ENCODE measurements at places on chromosomes 16 and 17. TPM values are rescaled to one million over a fixed set of nuclear protein-coding genes. Genes with fewer than 3 reads are reported as not detected.

The CACNG1 gene
- 0.42 TPM for total RNA-seq

The ZG16 gene
- 0.09 TPM for total RNA-seq

The FAM20A gene
- total RNA-seq, result 3.7 TPM

The AXIN1 gene
- 20.0 TPM for total RNA-seq

The C1QTNF8 gene
- total RNA-seq, result not detected

The SLC5A11 gene
- 0.09 TPM for total RNA-seq

The VPS25 gene
- total RNA-seq, result 75.0 TPM

The AGRP gene
- total RNA-seq, result 0.09 TPM

The GHDC gene
- total RNA-seq, result 8.6 TPM

The ATP1B2 gene
- 0.05 TPM for total RNA-seq

- H3K4me1 ChIP-seq, result no peaks in the 10 kb centered on the region
- no peak within 1 kb of the TSS for H3K4me3 ChIP-seq
- peaks cover 14% of the 10 kb centered on the region for H3K27me3 ChIP-seq
- DNase-seq, result no peak
- no peaks in the 10 kb centered on the region for H3K36me3 ChIP-seq
- no peak within 1 kb of the TSS for H3K27ac ChIP-seq
These were observed at the start of gene CDH16 for GRCh38 chr16:66918803-66919568. Gene CDH16, minus strand, starts transcription at chr16:66918885. Its CDS starts 820 bp downstream, at chr16:66918065.

DNA sequence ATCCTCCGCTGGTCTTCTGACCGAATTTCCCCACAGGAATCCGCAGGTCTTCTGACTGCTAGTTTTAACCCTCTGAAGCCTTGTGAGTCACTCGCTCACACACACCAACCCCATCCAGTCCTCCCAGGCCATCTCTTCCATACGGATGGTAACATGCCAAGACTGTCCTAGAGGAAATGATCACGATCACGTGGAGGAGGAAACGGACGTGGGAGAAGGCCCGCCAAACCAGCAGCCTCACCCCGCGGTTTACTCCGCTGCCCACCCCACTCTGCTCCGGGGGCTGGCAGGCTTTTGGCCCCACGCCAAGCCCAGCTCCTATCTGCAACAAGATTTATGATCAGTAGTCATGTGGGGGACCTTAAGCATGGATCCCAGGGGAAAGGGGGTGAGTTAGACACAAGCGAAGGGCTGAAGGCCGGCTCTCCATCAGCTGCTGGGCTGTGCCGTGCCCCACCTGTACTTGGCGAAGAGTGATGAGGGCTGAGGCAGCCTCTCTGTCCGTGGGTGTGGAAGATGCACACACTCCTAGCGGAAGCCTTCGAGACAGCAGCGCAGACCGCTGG lies 1.5 kb upstream of the FAAP100 start:
- H3K27ac ChIP-seq, result peak overlapping the region; percentile 19
- no peaks in the 10 kb centered on the region for H3K27me3 ChIP-seq
- peaks cover 15% of the 10 kb centered on the region for H3K4me1 ChIP-seq
- H3K4me3 ChIP-seq, result peak overlapping the region; percentile 87

- no peaks in the 10 kb centered on the region for H3K36me3 ChIP-seq
- H3K4me1 ChIP-seq, result peaks cover 20% of the 10 kb centered on the region
- peak overlapping the region; percentile 54 for H3K4me3 ChIP-seq
- DNase-seq, result no peak
- H3K27ac ChIP-seq, result peak overlapping the region; percentile 19
These were observed 5.3 kb upstream of the WDR24 start for GRCh38 chr16:695355-696089.

- no peaks in the 10 kb centered on the region for H3K36me3 ChIP-seq
- no peak for DNase-seq
- no peak overlapping the region for H3K4me3 ChIP-seq
- H3K27ac ChIP-seq, result no peak overlapping the region
These were observed 37.5 kb downstream of the LGALS9 start for GRCh38 chr17:27668488-27668823.

GRCh38 chr17:81518785-81519283 lies 6.2 kb upstream of the ACTG1 start:
- H3K27ac ChIP-seq, result peak overlapping the region; percentile 60
- H3K27me3 ChIP-seq, result peaks cover 32% of the 10 kb centered on the region
- peaks cover 45% of the 10 kb centered on the region for H3K4me1 ChIP-seq
- no peak for DNase-seq
- no peak overlapping the region for H3K4me3 ChIP-seq

GRCh38 chr16:73371584-73372319 lies 323.8 kb upstream of the ZFHX3 start:
- no peaks in the 10 kb centered on the region for H3K27me3 ChIP-seq
- no peaks in the 10 kb centered on the region for H3K4me1 ChIP-seq
- DNase-seq, result no peak
- no peaks in the 10 kb centered on the region for H3K36me3 ChIP-seq
- no peak overlapping the region for H3K4me3 ChIP-seq

DNA sequence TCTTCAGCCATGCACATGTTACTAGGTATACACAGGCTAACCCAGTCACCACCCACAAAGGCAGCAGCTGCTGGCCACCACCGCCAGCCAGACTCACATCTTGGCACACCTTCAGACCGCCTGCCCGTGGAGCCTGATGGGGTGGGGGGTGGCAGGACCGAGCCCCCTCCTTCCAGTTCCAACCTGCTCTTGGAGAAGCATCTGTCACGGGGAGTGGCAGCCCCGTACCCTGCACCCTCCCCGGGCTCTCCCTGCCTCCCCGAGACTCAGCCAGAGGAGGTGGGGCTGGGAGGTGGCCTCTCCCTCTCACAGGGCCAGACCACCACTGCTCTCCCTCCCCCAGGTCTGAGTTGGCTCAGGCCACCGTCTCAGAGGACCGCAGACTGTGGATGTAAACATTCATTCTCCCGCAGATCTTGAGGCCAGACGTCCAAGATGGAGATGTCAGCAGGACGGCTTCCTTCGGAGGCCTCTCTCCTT lies 11.3 kb upstream of the RBFOX3 start:
- H3K4me3 ChIP-seq, result no peak overlapping the region
- peaks cover 13% of the 10 kb centered on the region for H3K27me3 ChIP-seq
- no peak overlapping the region for H3K27ac ChIP-seq
- H3K36me3 ChIP-seq, result no peaks in the 10 kb centered on the region
- H3K4me1 ChIP-seq, result no peaks in the 10 kb centered on the region

DNA sequence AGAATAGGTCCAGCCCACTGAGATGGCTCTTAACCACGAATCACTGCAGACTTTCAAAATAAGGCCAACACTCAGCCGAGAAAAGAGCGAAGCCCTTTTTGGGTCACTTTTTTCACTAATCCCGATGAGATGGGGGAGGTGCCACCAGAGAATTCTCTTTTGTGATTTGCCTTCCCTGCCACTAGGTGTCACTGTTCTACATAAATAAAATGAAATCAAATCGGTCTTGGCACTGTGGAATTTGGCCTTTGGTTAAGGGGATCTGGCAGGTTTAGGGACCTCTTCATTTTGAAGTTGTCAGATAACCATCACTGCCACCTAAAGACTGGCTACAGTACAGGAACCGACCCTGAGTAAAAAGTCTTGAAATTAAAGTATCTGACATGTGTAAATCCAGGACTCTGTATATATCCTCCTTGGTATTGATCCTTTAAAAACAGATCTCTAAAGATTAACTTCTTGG lies 147.0 kb downstream of the HS3ST4 start:
- no peaks in the 10 kb centered on the region for H3K27me3 ChIP-seq
- no peaks in the 10 kb centered on the region for H3K4me1 ChIP-seq

GRCh38 chr16:29720703-29721102 lies 25.1 kb downstream of the C16orf54 start:
- H3K27ac ChIP-seq, result no peak overlapping the region
- H3K36me3 ChIP-seq, result no peaks in the 10 kb centered on the region
- no peak for DNase-seq
- no peak overlapping the region for H3K4me3 ChIP-seq
- H3K4me1 ChIP-seq, result no peaks in the 10 kb centered on the region

GRCh38 chr16:76579277-76579922 lies 302.2 kb downstream of the CNTNAP4 start:
- no peak for DNase-seq
- no peaks in the 10 kb centered on the region for H3K36me3 ChIP-seq
- H3K4me1 ChIP-seq, result no peaks in the 10 kb centered on the region

DNA sequence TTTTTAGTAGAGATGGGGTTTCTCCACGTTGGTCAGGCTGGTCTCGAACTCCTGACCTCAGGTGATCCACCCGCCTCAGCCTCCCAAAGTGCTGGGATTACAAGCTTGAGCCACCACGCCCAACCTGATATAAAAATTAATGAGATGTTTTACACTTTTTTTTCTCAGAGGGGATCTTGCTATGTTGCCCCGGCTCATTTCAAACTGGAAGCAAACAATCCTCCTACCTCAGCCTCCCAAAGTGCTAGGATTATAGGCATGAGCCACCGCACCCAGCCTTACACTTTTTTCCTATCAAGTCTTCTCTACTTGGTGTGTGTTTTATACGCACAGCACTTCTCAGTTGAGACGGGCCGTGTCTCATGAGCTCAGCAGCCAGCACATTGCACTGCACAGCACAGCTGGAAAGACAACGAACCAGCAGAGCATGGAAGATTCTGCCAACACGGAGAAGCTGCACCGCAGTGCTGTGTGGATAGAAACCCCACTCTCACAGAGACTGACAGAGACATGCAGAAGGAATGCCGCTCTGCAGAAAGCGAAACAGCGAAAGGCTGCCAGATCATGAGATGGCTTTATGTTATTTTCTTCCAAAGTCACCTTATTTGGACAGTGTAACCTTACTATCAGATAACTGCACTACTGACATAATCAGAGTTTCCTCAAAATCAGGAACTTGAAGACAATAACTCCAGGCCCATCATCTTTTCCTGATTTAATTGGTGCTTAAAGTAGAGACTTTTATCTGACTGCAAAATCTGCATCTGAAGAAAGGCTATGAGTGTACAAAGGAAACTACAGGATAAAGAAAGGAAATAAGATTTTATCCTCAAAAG lies 6.5 kb upstream of the QRICH2 start:
- DNase-seq, result no peak
- peak overlapping the region; percentile 42 for H3K27ac ChIP-seq
- peaks cover 28% of the 10 kb centered on the region for H3K36me3 ChIP-seq
- H3K27me3 ChIP-seq, result no peaks in the 10 kb centered on the region
- H3K4me1 ChIP-seq, result peaks cover 3% of the 10 kb centered on the region

Data from thymus (tissue), 14 donors.